ENCODE measurements at places on chromosomes 11 and 22. TPM values are rescaled to one million over a fixed set of nuclear protein-coding genes. Genes with fewer than 3 reads are reported as not detected.

GRCh38 chr11:819129-819931 lies 616 bp downstream of the PNPLA2 start:
- H3K4me1 ChIP-seq: peaks cover 26% of the 10 kb centered on the region
- H3K4me3 ChIP-seq: peak overlapping the region; percentile 52
- no peaks in the 10 kb centered on the region for H3K36me3 ChIP-seq
- peak; percentile 94 for DNase-seq
- no peaks in the 10 kb centered on the region for H3K27me3 ChIP-seq

GRCh38 chr11:41449483-41450050 lies 9.9 kb downstream of the LRRC4C start:
- H3K27me3 ChIP-seq: no peaks in the 10 kb centered on the region
- no peak for DNase-seq
- no peaks in the 10 kb centered on the region for H3K4me1 ChIP-seq
- no peaks in the 10 kb centered on the region for H3K36me3 ChIP-seq
- H3K27ac ChIP-seq: no peak overlapping the region

DNA sequence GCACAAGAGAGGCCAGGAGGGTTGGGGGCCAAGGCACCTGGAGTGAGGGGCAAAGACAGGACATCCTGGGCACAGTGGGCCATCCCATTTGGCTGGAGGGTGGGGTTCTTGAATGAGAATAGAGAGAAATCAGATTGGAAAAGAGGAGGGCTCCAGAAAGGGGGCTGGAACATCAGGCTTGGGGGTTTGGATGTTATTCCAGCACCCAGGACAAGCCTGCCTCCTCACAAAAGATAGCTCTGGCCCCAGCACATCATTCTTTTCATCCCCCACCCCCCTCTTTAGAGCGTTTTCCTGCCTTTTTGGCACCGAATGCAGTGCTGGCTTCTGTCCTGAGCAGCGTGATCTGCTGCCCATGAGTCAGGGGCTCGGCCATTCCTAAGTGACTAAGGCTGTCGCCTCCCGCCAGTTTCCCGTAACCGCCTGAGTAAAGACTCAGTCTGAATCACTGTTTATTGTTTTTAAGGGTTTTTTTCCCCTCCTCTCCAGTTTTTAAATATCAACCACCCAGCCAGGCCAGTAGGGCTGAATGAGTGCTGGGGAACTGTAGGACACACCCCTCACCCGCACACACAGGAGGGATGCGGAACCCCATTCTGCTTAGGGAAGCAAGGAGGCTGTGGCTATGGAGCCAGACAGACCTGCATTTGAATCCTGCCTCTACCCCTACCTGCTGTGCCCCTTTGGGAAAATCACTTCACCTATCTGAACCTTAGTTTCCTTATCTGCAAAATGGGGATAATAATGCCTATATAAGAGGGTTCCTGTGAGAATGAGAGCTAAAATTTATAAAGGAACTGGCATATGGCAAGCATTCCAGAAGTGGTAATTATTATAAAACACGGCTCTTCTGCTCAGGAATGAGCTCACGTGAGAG lies 32.4 kb upstream of the NAV2 start:
- no peak overlapping the region for H3K27ac ChIP-seq
- no peaks in the 10 kb centered on the region for H3K36me3 ChIP-seq
- peak; percentile 97 for DNase-seq
- no peak overlapping the region for H3K4me3 ChIP-seq

The OR5P2 gene
- total RNA-seq: 0.25 TPM

The ARHGAP20 gene
- total RNA-seq: 1.4 TPM

Measured in kidney (tissue), 22 donors.